ENCODE measurements at places on chromosomes 11 and 22. TPM values are rescaled to one million over a fixed set of nuclear protein-coding genes. Genes with fewer than 3 reads are reported as not detected.

NAALAD2 gene
- total RNA-seq = not detected

DNA sequence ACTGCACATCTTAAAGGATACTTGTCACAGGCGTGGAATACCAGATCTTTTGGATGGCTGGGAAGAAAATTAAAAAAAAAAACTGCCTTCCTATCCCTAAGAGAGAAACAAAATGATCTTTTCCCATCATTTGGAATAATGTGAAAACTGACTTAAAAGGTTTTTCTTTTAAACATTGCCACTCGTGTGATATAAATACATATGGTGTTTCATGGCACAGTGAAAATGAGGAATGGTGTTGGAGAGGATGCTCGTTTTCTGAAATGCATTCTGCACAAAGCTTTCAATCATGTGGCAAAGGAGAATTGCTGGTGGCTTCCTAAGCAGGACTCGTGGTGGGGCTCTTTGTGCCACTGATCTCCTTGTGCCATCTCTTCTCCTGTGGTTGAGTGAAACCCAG is 74.9 kb upstream of the LRRC4C start:
- DNase-seq = no peak

DNA sequence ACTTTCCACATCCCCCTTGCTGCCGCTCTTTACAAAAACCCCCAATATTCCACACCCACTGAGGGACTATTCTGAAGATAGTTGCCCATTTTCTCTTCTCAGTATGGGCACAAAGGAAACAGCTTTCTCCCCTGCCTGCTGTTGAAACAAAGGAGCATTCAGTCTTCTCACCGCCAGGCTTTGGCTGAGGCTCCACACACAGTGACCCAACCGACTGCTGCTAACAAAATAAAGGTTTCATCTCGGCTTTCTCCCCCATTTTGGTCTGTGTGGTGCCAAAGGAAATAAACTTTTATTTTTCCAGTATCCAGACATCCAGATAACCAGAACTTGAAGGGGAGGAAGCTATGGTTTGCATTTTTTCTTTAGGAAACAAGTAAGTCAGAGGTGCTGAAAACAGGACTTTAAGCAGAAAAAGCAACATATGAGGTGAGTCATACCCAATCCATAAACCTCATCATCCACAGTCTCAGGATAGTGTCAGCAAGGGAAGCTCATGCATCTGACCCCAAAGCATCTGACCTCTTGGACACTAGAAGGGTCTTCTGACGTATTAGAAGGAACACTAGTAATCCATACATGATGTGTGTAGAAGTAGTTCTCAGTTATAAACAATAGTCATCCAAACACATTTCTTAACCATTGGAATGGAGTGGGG is 6.4 kb downstream of the CLMP start:
- no peak for DNase-seq

- peak; percentile 94 for DNase-seq
Observed at GRCh38 chr11:110337570-110338193, 41.3 kb upstream of the RDX start.

DNA sequence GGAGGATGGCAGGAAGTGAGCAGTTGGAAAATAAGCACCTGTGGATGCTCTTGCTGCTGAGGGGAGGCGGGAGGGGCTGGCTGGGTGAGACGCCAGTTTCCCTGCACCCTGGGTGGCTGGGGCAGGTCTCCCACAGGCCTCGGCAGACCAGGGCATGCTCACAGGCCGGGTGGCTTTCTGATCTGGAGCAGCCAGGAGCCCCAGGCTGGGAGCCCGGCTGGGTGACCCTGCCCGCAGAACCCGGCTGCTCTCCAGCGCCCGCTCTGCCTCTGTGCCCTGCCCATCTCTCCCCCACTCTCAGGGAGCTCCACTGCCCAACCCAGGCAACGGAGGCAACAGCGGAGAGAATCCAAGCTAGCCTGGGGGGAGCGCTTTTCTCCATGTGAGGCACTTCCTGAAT is 24.6 kb downstream of the DCPS start:
- no peak for DNase-seq
